HT1080 (cell line): ENCODE measurements at places on chromosomes 7 and 10. TPM values are rescaled to one million over a fixed set of nuclear protein-coding genes. Genes with fewer than 3 reads are reported as not detected.

The UPK3B gene
- total RNA-seq, result 1.0 TPM in 1 of 2 replicates, not detected in the other

The PPP1R17 gene
- total RNA-seq, result not detected in 2 replicates

The CYP3A5 gene
- 0.18 and 0.57 TPM in 2 replicates for total RNA-seq

The CCL24 gene
- total RNA-seq, result not detected in 2 replicates

The LEP gene
- total RNA-seq, result not detected in 2 replicates

The NMT2 gene
- total RNA-seq, result 38.1 and 44.0 TPM in 2 replicates
